Fibroblast of villous mesenchyme (primary cell): ENCODE measurements at places on chromosomes 1 and 21.

GRCh38 chr1:36464605-36465393, 615 bp upstream of the MRPS15 start:
- DNase-seq: no peak

- DNase-seq: no peak
Measured at GRCh38 chr1:192399161-192399560, 82.4 kb downstream of the RGS21 start.

GRCh38 chr1:56146449-56146848, 432.9 kb downstream of the PLPP3 start:
- DNase-seq: peak; percentile 39

DNA sequence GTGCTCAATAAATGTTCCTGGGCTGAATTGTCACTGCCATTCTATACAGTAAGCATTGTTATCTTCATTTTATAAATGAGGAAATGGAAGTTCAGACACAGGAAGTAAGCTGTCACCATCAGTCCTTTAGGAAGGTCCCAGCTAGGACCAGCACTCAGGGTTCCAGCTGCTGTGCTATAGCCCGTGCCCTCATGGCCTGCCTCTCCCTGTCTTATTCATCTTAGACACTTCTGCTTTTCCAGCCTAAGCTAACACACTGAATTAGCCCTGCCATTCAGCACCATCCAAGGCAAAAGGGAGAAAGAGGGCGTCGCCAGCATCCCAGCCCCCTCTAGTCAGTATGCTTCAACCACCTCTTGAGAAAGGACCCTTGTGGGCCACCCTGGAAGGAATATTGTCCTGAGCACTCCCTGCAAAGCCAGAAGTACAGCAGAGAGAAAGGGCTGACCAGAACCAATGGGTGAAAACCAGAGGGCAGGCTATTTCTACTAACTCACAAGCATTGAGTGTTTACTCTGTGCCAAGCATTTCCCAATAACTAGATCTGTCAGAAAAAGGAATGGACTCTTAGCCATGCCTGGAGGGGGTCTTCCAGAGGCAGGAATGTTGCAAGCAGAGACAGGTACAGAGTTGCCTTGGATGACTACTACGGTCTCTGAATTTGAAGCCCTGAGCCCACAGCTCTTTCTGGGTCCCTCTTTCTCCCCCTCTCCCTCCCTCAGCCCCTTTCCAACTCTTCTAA, 77.9 kb upstream of the NFIA start:
- no peak for DNase-seq

GRCh38 chr1:54121482-54122134, 31.2 kb downstream of the CDCP2 start:
- peak; percentile 72 for DNase-seq
